Pulmonary artery endothelial cell (primary cell): ENCODE measurements at places on chromosomes 16 and 17.

- no peak for DNase-seq
Measured at GRCh38 chr17:48002916-48003416, 32.1 kb downstream of the CDK5RAP3 start.

DNA sequence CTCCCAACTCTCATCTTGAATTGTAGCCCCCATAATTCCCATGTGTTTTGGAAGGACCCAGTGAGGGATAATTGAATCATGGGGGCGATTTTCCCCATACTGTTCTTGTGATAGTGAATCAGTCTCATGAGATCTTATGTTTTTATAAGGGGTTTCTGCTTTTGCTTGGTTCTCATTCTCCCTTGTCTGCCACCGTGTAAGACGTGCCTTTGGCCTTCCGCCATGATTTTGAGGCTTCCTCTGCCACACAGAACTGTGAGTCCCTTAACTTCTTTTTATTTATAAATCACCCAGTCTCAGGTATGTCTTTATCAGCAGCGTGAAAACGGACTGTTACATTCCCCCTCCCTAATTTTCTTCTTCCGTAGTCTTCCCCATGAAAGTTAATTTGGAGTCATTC, 124.0 kb downstream of the ABCA8 start:
- DNase-seq: no peak

GRCh38 chr17:34481779-34482178, 97.6 kb upstream of the TMEM132E start:
- no peak for DNase-seq

DNA sequence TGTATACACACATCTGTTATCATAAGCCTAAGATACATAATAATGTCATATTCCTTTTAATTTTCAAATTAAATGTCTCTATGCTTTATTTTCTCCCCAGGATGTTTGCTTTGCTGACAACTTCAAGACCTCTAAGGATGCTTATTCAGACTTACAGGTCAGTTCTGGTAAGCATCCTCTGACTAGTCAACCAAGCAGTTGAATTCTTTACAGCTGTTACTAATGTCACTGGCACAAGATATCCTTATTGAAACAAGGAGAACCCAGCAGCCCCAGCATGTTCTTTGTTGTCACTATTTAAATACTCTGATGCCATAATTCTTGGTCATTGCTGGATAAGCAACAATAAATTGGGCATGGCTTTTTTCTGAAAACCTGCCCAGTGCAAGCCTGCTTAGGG, 232.3 kb upstream of the PMFBP1 start:
- DNase-seq: no peak

GRCh38 chr17:80877729-80878303, 113.8 kb upstream of the CHMP6 start:
- DNase-seq: no peak

GRCh38 chr17:67605256-67605912, 112.4 kb upstream of the NOL11 start:
- DNase-seq: no peak

GRCh38 chr17:64133546-64134215, 3.7 kb upstream of the ERN1 start:
- no peak for DNase-seq

DNA sequence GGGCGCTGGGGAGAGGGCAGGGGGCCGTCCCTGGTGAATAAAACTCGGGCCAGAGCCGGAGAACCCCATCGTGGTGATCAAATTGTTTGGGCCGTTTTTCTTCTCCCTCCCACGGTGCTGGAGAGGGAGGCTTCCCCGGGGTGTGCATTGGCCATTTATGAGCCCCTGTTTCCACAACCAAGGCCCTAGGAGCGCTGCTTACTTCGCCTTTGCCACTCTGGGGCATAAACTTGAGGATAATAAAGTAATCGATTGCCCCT, 544 bp downstream of the CCP110 start:
- no peak for DNase-seq

DNA sequence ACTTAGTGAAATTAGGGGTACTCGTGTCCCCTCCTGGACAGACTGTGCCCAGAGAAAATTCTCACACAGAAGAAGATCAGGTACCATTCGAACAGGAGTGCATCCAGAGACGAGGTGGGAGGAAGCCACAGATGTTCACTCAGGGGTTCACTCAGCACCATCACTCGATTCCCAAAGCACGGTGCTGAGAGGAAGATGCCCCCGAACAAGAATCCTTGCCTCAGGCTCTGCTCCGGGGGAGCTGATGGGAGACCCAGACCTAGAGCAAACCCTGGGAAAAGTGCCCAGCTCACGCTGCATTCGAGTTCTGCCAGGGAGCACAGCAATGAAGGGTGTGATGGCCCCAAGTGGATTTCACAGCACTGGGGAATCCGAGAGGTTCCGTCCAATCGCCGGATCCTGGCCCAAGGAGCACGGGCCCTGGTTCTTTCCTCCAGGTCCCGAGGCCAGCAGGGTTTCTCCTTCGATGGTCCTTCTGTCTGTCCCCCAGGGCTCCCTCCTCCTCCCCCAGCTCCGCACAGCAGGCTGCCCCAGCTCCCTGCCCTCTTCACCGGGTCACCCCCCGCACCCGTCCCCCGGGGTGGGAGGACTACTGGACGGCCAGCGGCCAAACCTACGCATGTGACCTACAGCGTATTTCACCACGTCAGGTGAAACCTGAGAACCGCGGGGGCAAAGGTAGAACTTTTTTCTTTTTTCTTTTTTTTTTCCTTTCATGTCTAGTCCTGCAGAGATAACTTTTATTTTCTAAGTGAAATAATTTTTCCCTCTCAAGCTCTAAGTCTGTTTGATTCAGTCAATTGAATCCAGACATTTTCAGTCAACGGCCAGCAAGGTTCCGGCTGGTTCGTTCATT, 10.2 kb upstream of the UBE2I start:
- DNase-seq: no peak
